ENCODE measurements at places on chromosomes 4 and X. TPM values are rescaled to one million over a fixed set of nuclear protein-coding genes. Genes with fewer than 3 reads are reported as not detected.

The ARAP2 gene
- 0.23 TPM for total RNA-seq

The FRMPD4 gene
- total RNA-seq: 0.05 TPM

The HGFAC gene
- 0.51 TPM for total RNA-seq

The PLAC1 gene
- total RNA-seq: not detected

- peak; percentile 18 for DNase-seq
Measured at GRCh38 chrX:132622130-132622529, 133.3 kb upstream of the MBNL3 start.

DNA sequence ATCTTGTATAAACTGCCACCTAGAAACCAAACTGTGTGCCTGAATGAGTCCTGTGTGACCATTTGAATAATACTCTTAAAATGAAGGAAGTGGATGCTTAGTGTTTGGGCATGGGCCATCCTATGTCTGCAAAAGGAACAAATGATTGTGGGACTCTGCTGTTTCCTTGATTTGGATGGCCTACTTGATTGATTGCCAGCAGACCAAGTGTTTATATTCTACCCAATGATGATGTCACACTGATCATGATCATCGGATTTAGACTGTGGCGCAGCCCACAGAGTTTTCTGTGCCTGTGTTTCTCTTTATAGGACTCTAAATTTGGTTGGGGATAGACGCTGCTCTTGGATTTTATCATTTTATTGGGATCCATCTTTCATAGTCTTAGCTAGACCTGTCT, 4.4 kb downstream of the SEPTIN11 start:
- DNase-seq: no peak

DNA sequence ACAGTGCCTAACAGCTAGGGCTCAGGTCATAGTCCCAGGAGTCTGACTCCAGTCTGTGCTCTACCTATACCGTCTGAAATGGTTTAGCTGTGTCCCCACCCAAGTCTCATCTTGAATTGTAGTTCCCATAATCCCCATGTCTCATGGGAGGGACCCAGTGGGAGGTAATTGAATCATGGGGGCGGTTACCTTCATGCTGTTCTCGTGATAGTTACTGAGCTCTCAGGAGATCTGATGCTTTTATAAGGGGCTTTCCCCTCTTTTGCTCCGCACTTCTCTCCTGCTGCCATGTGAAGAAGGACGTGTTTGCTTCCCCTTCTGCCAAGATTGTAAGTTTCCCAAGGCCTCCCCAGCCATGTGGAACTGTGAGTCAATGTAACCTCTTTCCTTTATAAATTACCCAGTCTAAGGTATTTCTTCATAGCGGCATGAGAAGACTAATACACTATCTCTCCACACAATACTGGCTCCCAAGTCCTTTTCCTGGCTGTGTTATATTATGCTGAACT, 110.8 kb downstream of the AFAP1 start:
- peak; percentile 45 for DNase-seq

DNA sequence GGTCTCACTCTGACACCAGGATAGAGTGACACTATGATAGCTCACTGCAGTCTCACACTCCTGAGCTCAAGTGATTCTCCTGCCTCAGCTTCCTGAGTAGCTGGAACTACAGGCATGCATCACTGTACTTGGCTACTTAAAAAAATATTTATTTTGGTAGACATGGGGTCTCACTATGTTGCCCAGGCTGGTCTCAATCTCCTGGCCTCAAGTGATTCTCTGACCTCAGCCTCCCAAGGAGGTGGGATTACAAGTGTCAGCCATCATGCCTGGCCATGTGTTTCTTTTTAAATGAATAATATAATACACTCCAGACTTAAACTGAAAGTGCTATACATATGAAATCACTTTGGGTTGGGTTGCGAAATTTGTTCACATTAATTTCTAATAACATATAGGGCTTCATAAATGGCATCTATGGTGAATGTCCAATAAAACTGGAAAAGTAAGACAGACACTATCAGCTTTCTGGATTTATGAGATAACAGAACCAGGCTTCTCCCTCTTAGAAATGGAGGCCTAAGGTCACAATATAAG, 48.0 kb downstream of the SEC24D start:
- DNase-seq: no peak

DNA sequence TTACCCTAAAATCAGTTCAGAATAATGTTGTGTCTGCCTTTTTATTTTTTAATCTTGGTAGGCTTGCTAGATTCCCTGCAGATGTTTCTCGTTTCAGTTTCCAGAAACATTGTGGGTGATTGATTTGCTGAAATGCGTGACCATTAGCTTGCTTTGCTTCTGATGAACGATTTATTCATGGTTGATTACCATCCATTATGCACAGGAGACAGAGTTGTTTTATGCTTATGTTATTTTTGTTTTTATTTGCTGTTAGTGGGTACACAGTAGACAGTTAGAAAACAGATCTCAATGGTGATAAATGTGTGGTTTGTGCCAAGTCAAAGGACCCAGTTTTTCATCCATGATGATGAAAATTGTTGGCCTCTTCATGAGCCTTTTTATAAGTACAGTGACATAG, 455.6 kb upstream of the BOD1L1 start:
- DNase-seq: no peak

DNA sequence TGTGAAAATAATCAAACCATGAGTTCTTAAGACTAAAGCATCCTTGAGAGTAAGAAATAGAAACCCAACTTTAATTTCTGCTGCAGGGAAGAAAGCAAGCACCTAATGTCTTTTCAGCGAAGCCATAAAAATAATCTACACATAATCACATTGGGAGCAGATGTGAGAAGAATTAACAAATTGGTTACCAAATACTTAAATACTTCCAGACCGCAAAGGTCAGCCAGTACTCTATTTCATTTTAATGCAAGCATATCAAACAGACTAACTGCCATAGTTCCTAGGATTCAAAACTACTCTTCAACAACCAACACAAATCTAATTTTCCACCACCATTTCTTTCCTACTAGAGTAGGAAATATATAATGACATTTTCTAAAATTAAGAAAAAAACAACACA, 144.8 kb upstream of the SLIT2 start:
- DNase-seq: no peak

DNA sequence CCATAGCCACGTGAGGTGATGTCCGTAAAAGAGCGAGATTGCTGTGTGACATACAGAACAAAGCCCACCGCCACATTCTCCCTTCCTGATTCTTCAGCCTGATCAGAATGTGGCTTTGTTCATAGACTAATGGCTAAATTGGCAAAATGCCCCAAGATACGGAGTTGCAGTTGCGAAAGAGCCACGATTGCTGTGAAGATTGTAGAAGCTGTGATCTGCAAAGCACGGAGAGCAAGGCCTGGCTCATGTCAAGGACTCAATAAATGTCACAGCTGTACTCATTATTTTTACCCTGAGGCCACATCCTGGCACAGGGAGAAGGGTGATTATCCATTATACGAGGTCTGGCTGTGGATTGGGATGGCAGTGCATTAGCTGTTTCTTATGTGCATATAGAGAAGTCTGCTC, 34.2 kb downstream of the ARSD start:
- no peak for DNase-seq

DNA sequence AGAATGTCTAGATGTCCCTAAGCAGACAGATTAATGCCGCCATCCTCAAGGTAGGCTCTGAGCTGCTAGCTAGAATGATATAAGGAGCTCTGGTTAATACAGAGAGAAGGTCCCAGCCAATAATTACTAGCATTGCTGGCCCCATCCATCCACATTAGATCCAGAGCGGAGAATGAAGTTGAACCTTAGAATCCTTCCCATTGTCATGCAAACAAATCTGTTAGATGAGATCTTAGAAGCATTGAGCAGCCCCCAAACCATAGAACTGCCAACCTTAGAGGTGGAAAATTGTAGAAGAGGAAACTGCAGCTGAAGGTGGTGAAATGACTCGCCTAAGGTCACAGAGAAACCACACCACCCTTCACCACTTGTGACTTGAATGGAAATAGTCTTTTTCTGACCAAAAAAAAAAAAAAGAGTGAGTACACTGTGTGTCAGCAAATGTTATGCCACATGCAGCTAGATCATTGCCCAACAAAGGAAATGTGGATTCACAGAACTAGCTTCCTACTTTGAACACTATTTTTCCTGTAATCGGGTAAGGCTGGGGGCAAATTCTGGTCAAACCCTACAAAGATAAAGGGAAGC, 162.1 kb downstream of the SMIM20 start:
- no peak for DNase-seq

DNA sequence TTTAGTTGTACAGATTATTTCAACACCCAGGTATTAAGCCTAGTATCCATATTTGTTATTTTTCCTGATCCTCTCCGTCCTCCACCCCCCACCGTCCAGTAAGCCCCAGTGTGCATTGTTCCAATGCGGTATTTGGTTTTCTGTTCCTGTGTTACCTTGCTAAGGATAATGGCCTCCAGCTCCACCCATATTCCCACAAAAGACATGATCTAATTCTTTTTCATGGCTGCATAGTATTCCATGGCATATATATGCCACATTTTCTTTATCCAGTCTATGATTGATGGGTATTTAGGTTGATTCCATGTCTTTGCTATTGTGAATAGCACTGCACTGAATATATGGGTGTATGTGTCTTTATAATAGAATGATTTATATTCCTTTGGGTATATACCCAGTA, 22.1 kb upstream of the LNX1 start:
- no peak for DNase-seq

DNA sequence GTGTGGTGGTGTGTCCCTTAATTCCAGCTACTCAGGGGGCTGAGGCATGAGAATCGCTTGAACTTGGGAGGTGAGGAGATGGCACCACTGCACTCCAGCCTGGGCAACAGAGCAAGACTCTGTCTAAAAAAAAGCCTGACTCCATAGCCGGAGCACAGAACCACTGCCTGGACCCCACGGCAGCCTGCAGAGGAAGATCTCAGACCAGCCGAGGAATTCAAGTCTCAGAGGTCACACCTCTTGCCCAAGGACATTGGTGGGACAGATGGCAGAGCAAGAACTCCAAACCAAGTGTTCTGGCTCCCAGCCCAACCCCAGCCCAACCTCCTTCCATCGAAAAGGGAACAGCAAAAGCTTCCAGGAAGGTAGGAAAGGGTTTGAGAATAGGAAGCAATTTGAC, 70.8 kb downstream of the SMIM20 start:
- DNase-seq: no peak

DNA sequence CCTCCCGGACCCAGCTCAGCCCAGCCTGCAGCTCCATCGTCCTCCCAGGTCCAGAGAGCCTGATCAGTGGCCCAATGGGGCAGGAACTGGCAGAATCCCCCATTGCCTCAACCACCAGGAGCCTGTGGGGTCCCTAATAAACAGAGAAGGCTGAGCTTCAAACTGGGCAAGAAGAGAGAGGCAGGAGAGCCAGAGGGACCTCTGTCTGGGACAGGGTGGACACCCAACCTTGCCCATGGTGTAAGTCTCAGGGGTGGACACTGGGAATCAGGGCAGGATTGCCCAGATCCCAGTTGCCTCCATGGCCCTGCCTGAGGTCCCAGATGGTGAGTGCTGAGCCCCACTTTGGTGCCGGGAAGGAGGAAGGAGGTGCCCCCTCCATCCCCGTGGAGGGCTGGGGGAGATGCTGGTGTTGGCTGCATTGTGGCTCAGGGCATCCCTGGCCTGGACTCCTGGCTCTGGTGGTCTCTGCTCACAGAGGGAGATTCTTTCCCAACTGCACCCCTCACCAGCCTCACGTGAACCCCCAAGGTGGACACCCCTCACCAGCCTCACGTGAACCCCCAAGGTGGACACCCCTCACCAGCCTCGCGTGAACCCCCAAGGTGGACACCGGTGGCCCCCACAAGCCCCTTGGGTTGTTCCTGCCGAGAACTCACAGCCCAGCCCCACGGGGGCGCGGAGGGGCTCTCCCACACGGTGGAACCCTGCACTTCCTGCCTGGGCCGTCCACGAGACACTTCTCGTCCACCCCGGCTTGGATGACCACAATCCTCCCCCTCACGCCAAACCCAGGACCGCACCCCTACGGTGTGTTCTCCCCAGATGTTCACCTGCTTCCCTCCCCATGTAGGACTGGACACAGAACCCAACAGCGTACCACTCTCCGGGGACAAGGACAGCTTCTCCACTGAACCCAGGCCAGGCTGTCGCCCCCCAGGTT, 5.4 kb downstream of the CPLX1 start:
- DNase-seq: no peak

- no peak for DNase-seq
Measured at GRCh38 chr4:149404143-149404542, 411.5 kb downstream of the IQCM start.

DNA sequence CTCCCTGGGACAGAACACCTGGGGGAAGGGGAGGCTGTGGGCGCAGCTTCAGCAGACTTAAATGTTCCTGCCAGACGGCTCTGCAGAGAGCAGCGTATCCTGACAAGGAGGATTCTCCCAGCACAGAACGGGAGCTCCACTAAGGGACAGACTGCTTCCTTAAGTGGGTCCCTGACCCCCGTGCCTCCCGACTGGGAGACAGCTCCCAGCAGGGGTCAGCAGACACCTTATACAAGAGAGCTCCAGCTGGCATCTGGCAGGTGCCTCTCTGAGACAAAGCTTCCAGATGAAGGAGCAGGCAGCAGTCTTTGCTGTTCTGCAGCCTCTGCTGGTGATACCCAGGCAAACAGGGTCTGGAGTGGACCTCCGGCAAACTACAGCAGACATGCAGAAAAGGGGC, 44.5 kb upstream of the FAAH2 start:
- no peak for DNase-seq

DNA sequence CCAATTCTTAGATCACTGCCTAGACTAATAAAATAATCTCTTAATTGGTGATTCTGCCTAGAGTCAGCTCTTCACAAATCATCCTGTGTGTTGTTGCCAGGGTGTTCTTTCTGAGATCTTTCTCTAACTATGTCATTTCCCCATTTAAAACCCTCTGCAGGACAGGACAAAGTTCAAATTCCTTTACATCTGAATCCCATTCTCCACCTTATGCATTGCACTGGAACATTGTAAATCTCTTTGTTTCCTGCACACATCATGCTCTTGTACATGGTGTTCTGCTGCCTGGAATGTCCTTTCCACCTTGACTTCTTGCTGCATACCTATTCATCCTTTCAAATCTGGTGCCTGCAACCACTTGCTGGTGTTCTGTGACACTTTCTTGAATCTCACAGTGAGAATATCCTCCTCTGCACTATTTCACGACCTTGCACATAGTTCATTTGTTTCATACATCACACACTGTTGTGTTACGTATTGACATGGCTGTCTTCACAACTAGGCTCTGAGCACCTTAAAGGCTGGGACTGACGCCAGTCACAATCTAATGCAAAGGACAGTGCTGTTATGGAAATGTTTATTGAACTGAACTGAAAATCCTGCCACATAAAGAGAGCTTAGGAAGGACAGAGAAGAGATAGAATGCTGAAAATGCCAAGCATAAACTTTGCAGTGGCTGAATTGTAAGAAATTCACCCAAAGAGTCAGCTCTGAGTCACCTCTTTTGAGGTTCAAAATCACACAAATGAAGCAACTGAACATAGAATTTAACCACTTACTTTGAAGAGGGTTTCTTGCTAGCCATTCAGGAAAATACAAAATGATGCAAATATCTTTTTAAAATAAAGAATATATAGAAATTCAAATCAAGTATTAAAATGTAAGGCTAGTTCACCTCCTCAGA, 26.4 kb upstream of the SMIM14 start:
- DNase-seq: no peak

- peak; percentile 12 for DNase-seq
Measured at GRCh38 chr4:124090021-124090420, 622.5 kb downstream of the ANKRD50 start.

- DNase-seq: peak; percentile 0
Measured at GRCh38 chrX:33211356-33212260, at the start of gene DMD. DMD (minus strand) TSS chrX:33211549; CDS start chrX:33211312, 237 bp downstream.

Measured in dermis blood vessel endothelial cell (primary cell).